ENCODE measurements at places on chromosomes 3 and 15.

GRCh38 chr3:159627634-159628033, 361.0 kb upstream of the IL12A start:
- no peak for DNase-seq

DNA sequence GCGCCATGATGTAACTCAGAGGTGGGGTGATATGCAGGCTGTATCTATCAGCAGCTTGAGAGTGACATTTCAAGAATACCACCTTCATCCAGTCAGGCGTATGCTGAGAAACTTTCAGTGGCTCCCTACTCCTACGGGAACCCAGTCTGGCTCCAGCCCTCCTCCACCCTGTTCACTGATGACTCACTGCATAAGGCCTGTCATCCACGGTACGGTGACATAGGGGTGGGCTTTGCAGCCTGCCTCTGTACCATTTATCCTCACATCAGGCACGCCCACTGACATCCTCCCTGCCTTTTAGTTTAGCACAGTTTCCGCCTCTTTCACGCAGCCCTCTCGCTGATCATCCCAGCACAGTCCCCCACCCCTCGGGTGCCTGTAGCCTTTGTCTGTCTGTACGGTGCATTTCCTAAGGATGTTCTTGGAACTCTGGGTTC, 11.7 kb downstream of the PXYLP1 start:
- peak; percentile 53 for DNase-seq

GRCh38 chr3:42051384-42052131, 39.6 kb upstream of the TRAK1 start:
- no peak for DNase-seq

- no peak for DNase-seq
These were observed 5.7 kb upstream of the DYNLT2B start for GRCh38 chr3:196323691-196324090.

- DNase-seq, result no peak
These were observed 3.1 kb downstream of the AAGAB start for GRCh38 chr15:67251318-67251717.

- no peak for DNase-seq
These were observed 92.1 kb downstream of the IGF2BP2 start for GRCh38 chr3:185732782-185733181.

DNA sequence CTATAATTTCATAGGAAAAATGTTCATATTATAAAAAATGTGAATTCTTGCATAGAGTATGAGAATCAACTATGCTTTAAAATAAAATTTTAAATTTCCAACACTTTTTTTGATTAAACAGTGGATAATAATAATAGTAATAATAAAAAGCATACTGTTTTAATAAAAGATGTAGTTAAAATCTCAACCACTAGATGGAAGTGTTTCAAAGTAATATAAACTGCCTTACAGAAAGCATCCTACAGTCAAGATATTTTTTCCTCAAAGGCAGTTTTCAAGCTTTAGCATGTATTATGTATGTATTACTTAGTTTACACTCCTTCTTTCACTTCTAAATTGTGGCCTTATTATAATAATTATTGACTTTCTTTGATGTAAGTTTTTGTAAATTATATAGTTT, 217.5 kb downstream of the CHL1 start:
- DNase-seq, result no peak

Measured in CD8-positive, alpha-beta T cell (primary cell).